HTR-8/SVneo (cell line): ENCODE measurements at places on chromosomes 13 and 19.
A peak's percentile ranks its signal among the peaks of the same experiment; 100 is the strongest.

GRCh38 chr19:41456342-41456918, 13.5 kb downstream of the ERICH4 start:
- no peak for DNase-seq

- no peak for DNase-seq
Measured at GRCh38 chr13:72537395-72537780, 190.0 kb downstream of the MZT1 start.

DNA sequence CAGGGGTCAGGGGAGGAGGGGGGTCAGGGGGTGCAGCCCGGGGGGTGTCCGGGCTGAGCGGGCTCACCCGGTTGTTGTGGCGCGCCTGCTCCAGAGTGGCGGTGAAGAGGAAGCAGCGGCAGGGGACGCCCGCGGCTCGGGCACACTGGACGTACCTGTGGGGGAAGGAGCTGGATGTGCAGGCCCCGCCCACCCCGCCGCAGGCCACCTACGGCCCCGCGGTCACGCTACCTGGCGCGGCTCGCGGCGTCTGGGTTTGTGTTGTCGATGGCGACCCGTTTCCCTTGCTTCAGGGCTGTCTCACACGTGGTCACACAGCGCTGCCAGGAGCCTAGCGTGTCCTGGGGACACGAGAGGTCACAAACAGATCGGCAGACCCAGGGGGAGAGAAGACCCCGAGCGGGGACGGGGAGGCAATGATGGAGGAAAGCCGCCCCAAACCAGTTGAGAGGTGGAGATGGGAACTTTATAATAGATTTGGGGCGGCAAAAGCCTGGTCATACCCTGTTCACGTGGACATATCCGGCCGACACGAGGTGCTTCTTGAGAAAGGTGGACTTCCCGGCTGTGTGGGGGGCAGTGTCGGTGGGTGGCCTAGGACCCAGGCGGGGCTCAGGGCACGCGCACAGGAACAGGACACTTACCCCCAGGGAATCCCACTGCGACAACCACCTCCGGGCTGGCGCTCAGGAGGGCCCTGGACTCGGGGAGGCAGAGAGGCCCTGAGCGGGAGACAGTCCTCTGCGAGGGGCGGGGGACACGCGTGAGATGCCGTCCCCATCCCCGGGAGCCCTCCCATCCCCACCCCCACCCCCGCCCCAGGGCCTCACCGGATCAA, 5.6 kb downstream of the PNKP start:
- no peak for DNase-seq

DNA sequence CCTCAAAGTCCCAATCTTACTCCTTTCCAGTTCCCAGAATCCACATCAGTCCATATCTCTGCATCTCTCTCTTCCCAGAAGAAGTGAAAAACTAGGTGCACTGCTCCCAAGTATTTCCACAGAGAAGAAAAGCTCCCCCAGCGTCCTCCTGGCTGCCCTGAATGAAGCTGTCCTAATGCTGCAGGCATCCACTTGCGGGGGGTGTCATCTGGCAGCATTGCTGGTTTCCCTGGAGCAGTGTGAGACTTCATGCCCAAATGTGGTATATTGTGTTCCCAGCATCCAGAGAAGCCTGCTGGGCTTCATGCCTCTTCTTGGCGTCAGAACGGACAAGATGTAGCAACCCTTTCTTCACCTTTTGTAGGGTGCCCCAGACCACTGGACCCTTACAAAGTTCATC, 32.9 kb upstream of the ARHGEF7 start:
- DNase-seq, result no peak

GRCh38 chr19:53823380-53824120, 564 bp downstream of the NLRP12 start:
- DNase-seq, result no peak

GRCh38 chr13:41708713-41709112, 251.4 kb downstream of the RGCC start:
- DNase-seq, result no peak

- DNase-seq, result no peak
Measured at GRCh38 chr13:43991773-43992201, 112.1 kb downstream of the LACC1 start.

DNA sequence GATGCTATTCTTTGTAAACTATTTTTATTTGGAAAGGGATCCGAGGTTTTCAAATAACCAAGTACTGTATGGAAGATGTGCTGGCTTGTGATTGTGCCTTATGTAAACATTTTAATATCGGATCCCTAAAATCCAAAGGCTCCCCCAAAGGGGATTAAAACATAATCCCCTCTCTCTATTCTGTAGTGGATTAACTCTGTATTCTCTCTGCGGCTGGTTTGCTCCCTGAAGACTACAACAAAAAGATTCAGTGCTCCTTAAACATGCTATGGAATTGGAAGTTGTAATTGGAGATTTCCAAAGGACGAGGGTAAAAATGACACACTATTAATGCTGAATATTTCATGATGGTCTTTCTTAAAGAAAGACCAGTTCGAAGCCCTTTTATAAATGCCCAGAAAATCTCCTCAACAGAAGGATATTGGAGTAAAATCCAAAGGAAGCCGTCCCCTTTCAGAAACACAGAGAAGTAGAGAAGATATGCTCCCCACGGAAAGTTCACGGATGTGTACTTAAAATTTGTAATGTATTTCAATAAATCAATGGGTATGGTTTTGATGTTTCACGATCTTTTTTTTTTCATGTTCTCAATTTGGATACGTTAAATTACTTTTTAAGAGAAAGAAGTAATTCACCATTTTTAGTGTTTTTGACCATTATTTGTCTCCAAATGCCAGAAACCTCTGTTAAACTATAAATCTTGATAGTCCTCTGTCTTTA, 6.5 kb downstream of the MAB21L1 start:
- DNase-seq, result no peak

- no peak for DNase-seq
Measured at GRCh38 chr19:4181053-4181508, 1.3 kb downstream of the SIRT6 start.

- no peak for DNase-seq
Measured at GRCh38 chr19:35430409-35431144, 17.5 kb upstream of the FFAR2 start.

GRCh38 chr13:78596736-78597601, 6.4 kb downstream of the POU4F1 start:
- DNase-seq, result no peak

GRCh38 chr19:54337858-54338230, 1.1 kb downstream of the LILRA4 start:
- no peak for DNase-seq

DNA sequence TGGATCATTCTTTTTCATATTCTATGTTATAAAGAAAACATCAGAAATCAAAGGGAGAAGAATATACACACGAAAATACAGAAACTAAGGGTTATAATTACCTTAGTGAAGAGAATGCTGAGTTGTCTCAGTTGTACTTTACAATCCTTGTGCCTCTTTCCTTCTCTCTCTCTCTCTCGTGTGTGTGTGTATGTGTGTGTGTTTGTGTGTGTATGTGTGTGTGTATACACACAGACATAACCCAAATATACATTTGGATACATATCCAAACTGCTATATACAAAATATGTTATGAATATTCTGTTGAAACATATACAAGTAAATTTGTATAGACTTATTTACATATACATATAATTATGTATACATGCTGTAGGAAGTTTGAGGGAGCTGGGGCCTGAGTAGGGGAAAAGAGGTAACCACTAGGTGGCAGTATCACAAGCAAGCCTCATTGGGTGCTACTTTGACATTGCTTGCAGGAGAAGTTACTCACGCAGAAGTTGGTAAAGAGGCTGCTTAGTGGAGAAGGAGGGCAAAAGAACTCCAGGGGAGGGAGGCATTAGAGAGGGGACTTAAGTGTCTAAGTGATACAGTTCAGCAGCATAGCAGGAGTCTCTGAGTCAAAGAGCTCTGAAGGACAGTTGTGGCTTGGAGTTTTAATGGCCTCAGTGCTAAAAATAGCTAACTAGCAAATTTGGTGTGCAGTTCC, 465.1 kb upstream of the PCDH20 start:
- peak; percentile 1 for DNase-seq

DNA sequence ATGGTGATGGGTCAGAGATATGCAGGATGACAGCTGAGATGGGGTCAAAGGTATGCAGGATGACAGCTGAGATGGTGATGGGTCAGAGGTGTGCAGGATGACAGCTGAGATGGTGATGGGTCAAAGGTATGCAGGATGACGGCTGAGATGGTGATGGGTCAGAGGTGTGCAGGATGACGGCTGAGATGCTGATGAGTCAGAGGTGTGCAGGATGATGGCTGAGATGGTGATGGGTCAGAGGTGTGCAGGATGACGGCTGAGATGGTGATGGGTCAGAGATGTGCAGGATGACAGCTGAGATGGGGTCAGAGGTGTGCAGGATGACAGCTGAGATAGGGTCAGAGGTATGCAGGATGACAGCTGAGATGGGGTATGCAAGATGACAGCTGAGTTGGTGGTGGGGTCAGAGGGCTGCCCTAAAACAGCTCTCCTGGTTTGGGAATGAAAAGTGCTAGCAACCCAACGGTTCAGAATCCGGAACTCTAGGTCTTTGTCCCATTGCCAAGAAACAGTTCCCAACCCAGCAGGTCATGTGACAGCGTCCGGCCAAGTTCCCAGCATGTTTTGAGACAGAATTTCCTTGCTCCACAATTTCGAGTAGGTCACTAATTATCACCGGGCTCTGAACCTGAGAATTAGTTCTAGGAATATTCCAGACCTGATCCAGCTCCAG, 3.2 kb downstream of the SELENOW start:
- no peak for DNase-seq

GRCh38 chr13:46104868-46105267, at the start of gene CPB2:
CPB2 (minus strand) TSS chr13:46105033; CDS start chr13:46105009, 24 bp downstream.
- no peak for DNase-seq

GRCh38 chr19:294341-294945, 3.2 kb upstream of the PLPP2 start:
- no peak for DNase-seq

DNA sequence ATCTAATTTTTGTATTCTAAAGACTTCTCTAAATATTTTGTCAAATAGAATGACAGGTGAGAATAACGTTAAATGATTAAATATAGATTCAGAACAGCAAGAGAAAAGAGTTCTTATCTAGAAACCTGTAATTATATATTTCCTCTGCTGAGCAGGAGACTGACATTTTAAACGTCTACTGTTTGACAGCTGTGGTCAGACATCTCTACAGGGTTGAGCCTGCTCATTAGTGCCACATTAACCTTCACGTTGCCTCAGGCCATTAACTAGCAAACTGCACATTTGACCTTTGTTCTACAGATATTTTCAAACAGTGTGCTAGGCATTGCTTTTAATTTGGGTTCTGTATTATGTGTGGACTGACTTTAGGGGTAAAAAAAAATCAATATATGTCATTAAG, 347.5 kb downstream of the GPC5 start:
- no peak for DNase-seq

DNA sequence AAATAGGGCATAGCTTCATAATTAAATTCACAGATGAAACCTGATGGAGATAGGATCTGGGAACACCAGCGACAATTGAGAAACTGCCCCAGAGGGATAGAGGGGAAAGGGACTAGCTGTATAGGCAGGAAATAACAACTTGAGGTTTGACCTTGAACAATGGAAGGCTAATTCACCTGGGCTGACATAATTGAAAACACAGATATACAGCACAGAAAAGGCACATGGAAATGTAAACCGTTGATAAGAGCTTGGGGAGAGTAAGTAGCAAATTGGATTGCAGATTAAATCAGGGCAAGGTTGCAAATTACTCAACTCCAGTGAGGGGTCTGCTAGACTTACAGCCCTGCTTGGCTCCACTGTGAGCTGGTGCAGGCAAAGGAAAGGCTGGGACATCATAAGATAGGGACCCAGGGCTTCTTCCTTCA, 246.7 kb downstream of the DLEU7 start:
- no peak for DNase-seq

DNA sequence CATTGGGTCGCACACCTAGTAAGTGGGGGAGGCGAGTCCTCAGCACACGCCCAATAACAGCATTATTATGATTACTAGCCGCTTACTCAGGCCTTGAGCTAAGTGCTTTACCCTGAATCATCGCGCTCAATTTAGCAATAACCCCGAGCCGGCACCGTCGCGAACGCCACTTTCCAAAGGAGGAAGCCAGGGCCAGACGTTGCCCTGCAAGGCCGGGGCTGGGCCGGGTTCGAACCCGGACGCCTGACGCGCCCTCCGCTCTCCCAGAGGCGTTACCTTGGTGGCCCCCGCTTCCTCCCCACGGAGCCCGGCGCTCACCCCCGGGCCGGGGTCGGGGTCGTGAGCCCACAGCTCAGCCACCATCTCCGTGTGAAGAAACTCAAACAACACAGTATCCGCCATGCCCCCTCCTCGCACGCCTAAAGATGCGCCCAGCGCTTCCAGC, at the start of gene TRAPPC6A:
TRAPPC6A (minus strand) TSS at position 421 of the 445 bp plus-strand sequence; CDS start at position 402, 19 bp downstream.
- DNase-seq, result no peak

GRCh38 chr13:98595134-98595533, 18.2 kb upstream of the STK24 start:
- DNase-seq, result no peak

DNA sequence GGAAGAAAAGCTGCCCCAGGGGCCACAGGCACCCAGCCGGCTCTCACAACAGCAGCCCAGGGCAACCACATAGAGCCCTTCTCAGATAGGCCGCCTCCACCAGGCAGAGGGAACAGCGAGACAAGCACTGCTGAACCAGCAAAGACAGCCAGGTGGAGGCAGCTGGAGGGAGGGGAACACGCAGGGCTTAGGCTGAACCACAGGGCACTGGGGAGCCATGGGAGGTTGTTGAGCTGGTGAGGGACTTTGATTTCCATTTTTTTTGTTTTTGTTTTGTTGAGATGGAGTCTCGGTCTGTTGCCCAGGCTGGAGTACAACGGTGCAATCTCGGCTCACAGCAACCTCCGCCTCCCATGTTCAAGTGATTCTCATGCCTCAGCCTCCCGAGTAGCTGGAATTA, 3.5 kb downstream of the GAMT start:
- DNase-seq, result no peak

GRCh38 chr13:114009590-114010400, 35.9 kb upstream of the C13orf46 start:
- DNase-seq, result no peak

- DNase-seq, result no peak
Measured at GRCh38 chr13:43242040-43242439, 218.7 kb downstream of the DNAJC15 start.

GRCh38 chr13:75855216-75855615, 219.1 kb downstream of the LMO7 start:
- no peak for DNase-seq

GRCh38 chr19:801030-801860, 4.0 kb downstream of the PTBP1 start:
- DNase-seq, result no peak
